Aortic smooth muscle cell (primary cell): ENCODE measurements at places on chromosomes 5 and 9. TPM values are rescaled to one million over a fixed set of nuclear protein-coding genes. Genes with fewer than 3 reads are reported as not detected.

The LMX1B gene
- not detected in 2 replicates for total RNA-seq

The HTR4 gene
- total RNA-seq = 1.9 and 5.7 TPM in 2 replicates

The PCA3 gene
- 0.12 and 0.26 TPM in 2 replicates for total RNA-seq

The NR2F1 gene
- 4.8 and 5.2 TPM in 2 replicates for total RNA-seq

The MAP1B gene
- 135 and 251 TPM in 2 replicates for total RNA-seq
